ENCODE measurements at places on chromosomes 5 and 9.

DNA sequence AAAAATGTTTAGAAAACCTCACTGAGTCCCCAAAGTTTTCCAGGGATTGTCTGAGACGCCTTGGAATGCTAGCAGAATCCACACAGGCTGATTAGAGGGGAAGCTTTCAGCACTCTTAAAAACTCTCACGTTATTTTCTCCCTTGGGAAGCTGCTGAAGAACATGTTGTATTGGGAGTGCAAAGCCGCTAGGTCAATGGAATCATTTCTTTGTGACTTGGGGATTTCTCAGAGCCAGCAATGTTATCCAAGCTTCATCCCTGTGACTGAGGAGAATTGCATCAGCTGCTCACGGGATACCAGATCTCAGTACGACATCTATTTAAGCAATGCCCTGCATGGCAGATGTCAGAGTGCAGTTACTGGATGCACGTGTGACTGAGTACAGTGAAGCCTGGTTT, 426.4 kb upstream of the MPDZ start:
- DNase-seq: no peak

DNA sequence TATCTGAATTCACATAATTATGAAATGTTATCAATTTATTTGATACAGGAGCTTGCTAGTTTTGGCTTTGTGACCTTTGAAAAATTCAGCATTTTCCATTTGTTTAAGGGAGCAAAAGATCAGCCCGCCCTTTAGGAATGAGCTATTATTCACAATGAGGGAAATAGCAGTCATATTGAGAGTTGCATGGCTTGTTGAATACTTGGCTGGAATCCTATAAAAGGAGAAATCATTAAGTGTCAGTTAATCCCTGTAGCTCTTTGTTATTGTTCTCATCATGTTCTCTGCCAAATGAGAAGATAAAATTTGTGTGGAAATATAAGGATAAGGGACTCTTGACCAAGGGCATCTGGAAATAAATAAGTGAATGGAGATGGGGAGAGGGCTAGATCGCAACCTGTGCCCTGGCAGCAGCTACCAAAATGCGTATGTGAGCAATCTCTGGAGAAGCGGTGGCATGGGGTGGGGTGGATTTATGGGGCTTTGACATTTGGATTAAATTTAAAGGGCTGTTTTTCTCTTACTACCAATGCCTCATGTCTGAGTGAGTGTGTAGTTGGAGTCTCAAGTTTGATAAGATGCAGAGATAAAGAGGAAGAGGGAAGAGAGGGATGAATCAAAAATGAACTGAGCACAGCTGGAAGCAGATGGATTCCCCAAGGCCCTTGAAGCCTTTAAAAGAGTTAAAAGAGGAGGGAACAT, 237.6 kb downstream of the NNT start:
- no peak for DNase-seq

- no peak for DNase-seq
Observed at GRCh38 chr9:16964228-16964627, 93.8 kb upstream of the BNC2 start.

DNA sequence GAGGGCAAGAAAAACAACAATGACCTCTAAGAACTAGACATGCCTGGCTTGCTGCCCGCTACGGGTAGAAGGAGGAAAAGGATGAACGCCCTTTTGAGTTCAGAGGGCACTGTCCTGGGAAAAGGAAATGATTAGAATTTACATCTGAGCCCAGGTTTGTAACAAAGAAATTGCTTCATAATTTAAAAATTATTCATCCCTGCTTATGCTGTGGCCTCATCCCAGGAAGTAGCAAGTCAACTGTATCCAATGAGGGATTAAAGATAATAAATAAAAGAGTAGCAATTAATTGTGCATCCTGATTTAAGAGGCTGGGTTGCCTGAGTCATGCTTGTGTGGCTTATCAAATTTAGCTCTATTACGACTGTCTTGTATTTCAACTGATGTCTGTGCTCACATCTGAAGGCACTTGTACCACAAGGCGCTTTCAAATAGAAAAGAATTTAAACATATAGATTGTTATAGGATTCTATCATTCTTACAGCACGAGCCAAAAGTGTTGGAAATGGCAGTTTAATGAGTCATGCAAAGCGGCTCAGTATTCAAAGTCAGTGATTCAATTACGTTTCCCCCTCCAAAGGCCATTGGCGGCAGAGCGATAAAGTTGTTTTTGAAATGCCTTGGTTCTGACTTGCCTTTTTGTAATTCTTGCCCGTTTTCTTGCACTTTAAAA, 40.0 kb upstream of the DMRT1 start:
- no peak for DNase-seq

GRCh38 chr5:134578578-134579283, 53.3 kb downstream of the JADE2 start:
- no peak for DNase-seq

GRCh38 chr5:158235159-158235547, 376.2 kb upstream of the CLINT1 start:
- no peak for DNase-seq

- DNase-seq: no peak
Observed at GRCh38 chr9:133115604-133116345, 5.3 kb downstream of the RALGDS start.

DNA sequence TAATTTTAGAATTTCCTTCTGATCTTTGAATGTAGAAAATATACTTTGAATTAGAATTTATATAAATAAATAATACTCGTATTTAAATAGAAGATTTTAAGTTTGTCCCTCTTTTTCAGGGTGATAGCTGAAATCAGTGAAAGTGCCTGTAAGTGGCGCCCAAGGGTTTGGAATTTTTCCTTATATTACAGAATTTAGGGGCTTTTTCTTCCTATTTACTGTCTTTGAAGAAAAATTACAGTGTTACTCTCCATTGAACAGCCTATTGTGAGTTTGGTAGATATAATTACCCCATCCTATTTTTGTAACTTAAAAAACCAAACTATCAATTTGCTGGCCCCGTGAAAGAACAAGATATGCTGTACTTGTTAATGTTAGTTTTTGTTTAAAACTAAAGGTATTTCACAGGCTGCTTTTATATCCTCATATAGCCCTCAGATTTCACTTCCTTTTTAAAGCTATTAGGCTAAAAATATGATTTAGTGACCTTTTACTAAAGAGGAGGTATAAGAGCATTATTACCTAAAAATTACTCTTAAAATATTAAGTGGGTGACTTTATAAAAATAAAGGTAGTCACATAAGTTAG, 3.2 kb downstream of the MAP3K1 start:
- DNase-seq: no peak

DNA sequence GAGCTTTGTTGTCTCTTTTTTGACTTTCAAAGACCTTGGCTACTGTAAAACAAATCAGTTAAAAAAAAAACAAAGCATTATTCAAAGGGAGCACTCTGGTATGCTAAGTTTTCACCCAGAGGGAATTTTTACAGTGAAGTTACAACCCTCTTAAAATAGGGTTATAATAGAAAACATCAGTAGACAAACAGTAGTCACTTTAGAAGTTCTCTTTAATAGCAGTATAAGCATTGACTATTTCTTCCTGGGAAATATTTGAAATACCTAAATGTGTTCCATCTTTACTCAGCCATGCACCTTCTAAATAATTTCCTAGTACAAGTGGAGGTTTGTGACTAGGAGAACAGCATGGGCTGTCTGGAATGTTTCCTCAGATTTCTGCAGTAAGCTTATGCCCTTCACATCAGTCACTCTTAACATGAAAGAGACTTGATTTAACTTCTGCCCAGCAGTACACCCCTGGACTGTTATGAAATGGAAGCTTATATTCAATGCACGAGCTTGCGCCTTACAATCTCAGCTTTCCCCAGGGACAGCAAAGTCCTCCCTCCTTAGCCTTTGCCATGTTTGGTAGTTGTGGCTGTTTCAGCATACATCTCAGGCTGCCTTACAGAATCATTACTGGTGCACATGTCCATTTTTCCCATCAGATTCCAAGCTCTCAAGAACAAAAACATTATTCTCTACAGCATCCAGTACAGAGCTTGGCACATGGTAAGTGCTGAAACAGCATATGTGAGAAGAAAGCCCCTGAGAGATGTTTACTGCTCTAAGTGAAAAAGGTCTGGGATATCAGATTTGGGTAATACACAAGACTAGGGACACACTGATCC, 191.5 kb downstream of the ZNF608 start:
- DNase-seq: no peak

DNA sequence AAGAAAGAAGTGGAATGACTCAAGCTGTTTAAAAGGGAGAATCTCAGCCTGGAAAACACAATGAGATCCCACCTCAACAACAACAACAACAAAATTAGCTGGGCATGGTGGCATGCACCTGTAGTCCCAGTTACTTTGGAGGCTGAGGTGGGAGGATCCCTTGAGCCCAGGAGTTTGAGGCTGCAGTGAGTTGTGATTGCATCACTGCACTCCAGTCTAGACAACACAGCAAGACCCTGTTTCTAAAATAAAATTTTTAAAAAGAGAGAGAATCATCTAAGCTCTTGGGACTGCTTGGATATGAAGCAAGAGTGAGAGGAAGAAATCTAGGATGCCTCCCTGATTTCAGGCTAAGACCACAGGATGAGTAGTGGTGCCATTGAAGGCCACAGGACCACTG, 47.4 kb upstream of the KIF2A start:
- DNase-seq: no peak

GRCh38 chr9:132267660-132268059, 87.1 kb downstream of the SETX start:
- DNase-seq: no peak

Data from hypothalamus (tissue), 51 donors.